ENCODE measurements at places on chromosomes 13 and 19. TPM values are rescaled to one million over a fixed set of nuclear protein-coding genes. Genes with fewer than 3 reads are reported as not detected.
A peak's percentile ranks its signal among the peaks of the same experiment; 100 is the strongest.

DNA sequence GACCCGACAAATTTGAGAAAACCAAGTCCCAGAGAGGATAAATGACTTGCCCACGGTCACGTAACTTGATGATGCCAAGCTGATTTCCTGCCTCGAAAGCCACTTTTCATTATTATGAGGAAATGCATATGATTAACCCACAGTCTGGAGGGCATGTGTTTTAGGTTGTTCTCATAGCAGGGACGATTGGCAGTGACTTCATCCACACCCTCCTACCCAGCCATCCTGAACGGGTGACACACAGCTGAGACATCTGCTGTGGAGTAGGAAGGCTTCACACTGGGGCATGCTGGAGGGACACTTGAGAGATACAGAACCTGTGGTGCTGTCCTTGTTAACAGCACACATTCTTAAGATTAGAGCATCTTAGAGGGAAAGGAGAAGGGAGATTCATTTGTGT lies 65.4 kb upstream of the WDFY2 start:
- DNase-seq: no peak

- peak; percentile 98 for DNase-seq
Observed at GRCh38 chr19:47130589-47131227, at the start of gene SAE1. TSS of gene SAE1 (plus strand) at chr19:47130835. CDS start at chr19:47130931, 96 bp downstream.

DNA sequence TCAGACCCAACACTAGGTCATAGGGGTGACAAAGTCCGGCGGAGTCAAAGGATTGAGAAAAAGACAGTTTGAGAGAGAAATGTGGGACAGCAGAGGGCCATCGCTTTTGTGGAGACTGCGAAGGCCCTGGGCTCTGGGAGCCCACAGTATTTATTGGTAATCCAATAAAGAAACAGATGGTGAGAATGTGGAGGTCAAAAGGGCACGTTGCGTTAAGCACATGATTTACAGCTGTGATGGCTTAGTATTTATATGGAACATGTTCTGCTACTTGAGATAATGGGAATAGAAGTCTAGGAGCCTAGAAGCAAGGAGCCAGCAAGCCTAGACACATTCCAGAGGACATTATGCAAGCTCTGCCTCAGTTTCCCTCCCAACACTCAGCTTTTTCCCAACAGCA lies 2521.1 kb downstream of the PCDH9 start:
- DNase-seq: no peak

GRCh38 chr19:16529466-16530144 lies 12.6 kb downstream of the CHERP start:
- no peak for DNase-seq

The OVOL3 gene
- not detected for polyA plus RNA-seq

DNA sequence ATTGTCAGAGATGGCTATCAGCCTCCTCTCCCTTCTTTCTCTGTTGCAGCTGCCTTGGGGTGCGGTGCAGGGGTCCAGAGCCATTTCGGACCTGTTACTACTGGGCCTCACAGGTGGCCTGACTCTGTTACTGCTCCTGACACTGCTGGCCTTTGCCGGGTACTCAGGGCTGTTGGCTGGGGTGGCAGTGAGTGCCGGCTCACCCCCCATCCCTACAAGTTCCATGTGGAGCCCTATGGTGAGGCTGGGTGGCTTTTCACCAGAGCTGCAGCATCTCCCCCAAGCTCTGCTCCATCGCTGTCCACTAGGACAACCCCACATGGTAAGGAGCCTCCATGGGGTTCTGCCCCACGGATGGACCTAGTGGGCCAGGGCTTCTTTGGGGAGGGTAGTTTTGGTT lies 13.7 kb upstream of the ZNF492 start:
- DNase-seq: no peak

The LPAR2 gene
- 2.3 TPM for polyA plus RNA-seq

GRCh38 chr19:12913851-12914690 lies 5.0 kb downstream of the SYCE2 start:
- no peak for DNase-seq

The PSG4 gene
- polyA plus RNA-seq: 0.84 TPM

DNA sequence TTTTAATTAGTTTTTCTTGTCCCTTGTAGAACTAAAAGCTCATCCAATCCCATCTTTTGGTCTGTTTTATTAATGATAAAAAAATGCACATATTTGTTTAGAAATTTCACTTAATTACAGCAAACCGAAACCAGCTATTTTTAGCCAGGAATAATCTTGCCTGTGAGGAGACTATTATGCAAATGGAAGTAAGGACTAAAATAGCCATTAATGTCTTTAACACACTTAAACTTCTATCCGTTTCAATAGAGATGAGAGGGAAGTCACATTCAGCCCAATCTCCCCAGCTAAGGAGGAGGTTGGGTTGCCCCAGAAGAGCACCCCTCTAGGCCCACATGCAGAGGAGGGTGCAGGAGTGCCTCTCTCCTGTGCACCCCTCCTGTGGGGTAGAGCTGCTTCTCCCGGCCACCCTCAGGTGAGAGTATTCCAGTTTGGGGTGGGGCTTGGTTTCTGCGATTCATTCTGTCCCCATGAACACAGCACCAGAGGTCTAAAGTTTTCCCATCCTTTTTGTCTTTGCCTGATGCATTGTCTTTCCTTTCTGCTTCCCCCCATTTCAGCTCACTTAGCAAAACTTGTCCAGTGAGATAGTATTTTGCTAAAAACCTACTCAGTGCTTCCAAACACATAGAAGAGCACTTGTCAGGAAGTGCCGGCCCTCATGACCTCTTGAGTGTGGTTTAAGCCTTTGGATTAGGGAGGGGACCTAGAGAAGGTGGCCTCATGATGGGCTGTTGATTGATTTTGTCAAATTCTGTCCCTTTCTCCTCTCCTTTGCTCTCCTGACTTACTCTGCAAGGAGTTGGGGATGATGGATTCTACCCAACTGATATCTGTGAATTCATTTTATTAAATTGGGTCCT lies 28.2 kb downstream of the FGF9 start:
- no peak for DNase-seq

- DNase-seq: no peak
Observed at GRCh38 chr13:28609381-28609780, 49.5 kb upstream of the POMP start.

DNA sequence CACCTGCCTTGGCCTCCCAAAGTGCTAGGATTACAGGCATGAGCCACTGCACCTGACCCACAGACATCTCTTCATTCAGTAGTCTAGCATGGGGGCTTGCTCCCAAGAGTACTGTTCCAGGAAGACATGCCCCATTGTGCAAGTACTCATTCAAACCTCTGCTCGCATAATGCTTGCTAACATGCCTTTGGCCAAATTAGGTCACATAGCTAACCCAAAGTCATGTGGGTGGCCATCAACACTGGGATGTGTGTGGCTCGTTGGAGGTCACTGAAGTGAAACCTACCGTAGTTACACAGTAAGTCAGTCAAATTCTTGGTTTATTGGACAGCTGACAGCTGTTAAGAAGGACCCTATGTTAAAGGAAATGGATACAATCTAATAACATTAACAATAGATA lies 20.3 kb downstream of the RFXAP start:
- DNase-seq: no peak

The WDR88 gene
- polyA plus RNA-seq: not detected

The RAB3A gene
- 6.1 TPM for polyA plus RNA-seq

The SYCN gene
- polyA plus RNA-seq: not detected

DNA sequence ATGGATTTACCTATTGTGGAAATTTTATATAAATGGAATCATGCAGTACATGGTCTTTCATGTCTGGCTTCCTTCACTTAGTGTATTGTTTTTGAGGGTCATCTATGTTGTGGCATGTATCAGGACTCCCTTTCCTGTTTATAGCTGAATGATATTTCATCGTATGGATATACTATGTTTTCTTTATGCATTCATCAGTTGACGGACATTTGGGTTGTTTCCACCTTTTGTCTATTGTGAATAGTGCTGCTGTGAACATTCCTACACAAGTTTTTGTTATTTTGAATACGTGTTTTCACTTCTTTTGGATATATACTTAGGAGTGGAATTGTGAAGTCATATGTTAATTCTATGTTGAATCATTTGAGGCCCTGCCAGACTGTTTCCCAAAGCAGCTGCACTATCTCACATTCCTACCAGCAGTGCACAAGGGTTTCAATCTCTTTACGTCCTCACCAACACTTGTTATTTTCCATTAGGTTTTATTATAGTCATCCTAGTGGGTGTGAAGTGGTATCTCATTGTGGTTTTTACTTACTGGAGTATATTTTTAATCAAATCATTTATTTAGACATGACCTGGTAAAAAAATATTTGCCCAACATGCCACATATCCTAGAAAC lies 262.7 kb downstream of the DLEU7 start:
- DNase-seq: peak; percentile 51

DNA sequence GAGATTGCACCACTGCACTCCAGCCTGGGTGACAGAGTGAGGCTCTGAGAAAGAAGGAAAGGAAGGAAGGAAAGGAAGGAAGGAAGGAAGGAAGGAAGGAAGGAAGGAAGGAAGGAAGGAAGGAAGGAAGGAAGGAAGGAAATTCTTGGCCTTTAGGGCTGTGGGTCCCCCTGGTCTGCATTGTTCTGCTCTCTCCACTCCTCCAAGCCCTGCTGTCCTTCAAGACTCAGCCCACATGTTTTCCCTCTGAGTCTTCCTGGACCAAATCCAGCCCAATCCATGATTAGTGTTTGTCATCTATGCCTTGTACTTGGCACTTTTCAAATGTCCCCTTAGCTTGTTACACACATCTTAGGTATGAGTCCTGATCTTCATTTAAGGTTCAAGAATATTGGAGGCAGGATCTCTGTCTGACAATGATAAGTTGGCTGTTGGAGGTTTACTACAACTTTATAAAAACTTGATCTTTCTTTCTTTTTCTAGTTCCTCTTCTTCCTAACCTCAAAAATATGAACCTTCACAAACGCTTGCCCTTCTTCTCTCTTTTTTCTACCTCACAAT lies 48.8 kb upstream of the INTS6 start:
- no peak for DNase-seq

DNA sequence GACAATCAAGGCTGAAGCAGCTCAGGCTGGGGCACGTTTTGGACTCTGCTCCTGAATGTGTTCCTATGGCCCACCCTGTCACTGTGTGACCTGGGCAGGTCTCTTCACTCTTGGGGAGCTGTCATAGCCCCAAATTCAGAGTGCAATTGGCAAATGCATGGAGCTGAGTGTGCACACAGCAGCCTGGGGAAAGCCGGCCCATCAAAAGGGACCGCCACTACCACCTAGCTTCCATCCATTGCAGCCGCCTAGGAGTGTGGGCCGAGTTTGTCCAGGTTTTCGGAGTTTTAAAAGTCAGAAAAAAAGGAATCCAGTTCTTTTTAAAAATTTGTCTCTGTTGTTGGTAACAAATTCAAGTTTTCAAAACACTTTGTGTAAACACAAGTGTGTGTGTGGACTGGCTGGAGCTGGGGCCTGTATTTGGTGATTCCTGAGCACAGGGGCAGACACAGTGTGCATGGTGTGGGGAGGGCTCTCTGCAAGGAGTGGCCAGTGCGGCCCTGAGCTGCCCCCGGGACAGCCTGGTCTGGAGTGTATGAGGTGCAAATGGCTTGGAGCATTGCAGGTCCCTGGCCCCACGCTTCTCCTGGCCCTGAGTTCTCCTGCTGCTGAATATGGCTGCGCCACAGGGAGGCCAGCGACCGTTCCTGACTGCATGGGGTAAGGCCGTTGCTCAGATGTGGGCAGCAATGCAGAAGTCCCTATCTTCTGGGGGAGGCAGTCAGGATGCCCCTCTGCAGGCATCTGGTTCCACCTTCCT lies 13.2 kb upstream of the ZNF536 start:
- DNase-seq: no peak

The CLEC4M gene
- not detected for polyA plus RNA-seq

- DNase-seq: no peak
Observed at GRCh38 chr13:94674609-94675348, 37.6 kb downstream of the SOX21 start.

GRCh38 chr19:23698711-23699520 lies 11.9 kb upstream of the ZNF675 start:
- DNase-seq: no peak
